RPMI8226 (cell line): ENCODE measurements at places on chromosomes 3 and 15.

- DNase-seq = no peak
These were observed 392.6 kb upstream of the THBS1 start for GRCh38 chr15:39188314-39188713.

GRCh38 chr15:62658498-62658897 lies 384.0 kb upstream of the TPM1 start:
- DNase-seq = no peak

DNA sequence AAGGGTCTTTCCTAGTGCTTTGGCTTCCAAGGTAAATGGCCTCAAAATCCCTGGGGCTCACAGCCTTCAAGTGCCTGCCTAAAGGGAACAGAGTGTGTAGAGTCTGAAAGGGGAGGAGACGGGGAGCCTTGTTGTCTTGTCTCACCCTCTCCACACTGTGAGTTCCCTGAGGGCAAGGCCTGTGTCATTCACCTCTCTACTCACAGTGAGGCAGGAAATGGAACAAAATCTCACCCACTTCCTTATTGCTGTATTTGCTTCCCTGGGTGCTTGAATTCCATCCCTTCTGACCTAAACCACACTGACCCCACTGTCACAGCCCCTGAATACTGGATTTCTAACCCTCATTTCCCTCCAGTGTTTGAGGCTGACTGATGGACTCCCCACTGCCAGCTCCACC lies 197.5 kb downstream of the EPHB1 start:
- no peak for DNase-seq

GRCh38 chr3:138747225-138747624 lies 87.5 kb downstream of the PIK3CB start:
- no peak for DNase-seq

GRCh38 chr3:196169836-196170240 lies 41.4 kb downstream of the ZDHHC19 start:
- DNase-seq = no peak

- no peak for DNase-seq
These were observed 18.8 kb upstream of the THRB start for GRCh38 chr3:24513463-24513862.

GRCh38 chr15:90765966-90766365 lies 48.8 kb downstream of the BLM start:
- DNase-seq = no peak

DNA sequence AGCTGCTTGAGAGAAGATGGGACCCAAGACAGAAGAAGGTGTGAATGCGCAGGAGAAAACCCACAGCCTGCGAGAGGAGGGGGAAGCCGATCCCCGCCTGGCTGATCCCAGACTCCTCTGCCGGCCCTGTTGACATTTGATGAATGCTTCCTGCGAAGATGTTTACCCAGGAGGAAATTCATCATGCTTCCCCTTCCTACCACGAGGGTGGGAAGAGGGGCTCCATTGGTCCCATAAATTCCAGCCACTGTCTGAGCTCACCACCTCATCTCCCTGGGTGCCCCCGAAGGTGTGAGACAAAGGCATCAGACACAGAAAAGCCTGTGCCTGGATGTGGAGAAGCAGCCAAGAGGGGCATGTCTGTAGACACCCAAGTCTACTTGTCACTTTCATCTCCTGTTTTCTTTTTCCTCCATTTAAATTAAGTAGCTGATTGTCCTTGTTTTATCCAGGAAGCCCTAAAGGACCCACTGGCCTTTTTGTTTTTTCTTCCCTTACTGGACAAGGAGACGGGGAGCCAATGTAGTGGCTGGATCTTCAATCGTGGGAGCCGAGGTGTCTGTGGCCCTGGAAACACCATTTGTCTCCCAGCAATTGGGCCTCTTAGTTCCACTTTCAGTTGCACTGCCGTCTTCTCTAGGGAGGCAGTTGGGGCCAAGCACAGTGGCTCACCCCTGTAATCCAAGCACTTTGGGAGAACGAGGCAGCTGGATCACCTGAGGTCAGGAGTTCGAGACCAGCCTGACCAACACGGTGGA lies 95.3 kb upstream of the HES1 start:
- DNase-seq = no peak

- DNase-seq = no peak
These were observed 74.8 kb upstream of the MAGI1 start for GRCh38 chr3:66113542-66113941.

DNA sequence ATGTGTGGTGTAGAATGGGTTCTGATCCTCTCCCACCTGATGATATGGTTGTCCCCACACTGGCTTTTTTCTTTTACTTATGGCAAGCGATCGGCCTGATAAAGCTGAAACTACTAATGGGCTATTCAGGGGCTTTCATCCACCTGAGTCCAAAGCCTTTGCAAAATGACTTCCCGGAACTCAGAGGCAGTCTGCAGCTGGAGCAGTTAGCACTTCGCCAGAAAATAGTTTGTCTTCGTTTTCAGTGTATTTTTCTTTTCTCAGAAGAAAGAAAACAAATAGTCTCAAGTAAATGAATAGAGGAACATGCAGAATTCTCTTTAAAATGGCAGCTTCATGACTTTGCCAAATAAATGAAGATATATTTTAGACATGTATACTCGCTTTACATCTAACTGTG lies 306.0 kb upstream of the ADAMTS9 start:
- no peak for DNase-seq

GRCh38 chr3:154098376-154098775 lies 22.8 kb upstream of the ARHGEF26 start:
- DNase-seq = no peak

DNA sequence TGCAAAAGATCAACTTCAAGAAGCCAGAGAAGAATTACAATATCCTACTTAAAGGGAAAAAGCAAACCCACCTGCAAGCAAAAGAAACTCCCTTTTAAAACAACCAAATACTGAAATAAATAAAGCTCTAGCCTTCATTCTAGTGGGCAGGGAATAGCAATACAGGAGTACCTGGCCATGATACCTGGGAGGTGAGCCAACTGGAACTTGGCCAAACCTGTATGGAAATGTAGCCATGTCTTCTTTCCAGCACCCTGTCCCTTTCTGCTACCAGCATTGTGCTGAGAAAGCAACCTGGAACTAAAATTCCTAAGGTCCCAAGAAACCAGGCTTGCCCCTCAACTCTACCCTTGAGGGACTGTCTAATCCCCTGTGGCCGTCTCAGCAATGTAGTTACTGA lies 530.0 kb downstream of the EPHB1 start:
- DNase-seq = peak; percentile 22

GRCh38 chr3:49244581-49245205 lies 32.3 kb downstream of the C3orf62 start:
- peak; percentile 52 for DNase-seq

- DNase-seq = no peak
These were observed 226.8 kb downstream of the NTRK3 start for GRCh38 chr15:88029696-88030095.

DNA sequence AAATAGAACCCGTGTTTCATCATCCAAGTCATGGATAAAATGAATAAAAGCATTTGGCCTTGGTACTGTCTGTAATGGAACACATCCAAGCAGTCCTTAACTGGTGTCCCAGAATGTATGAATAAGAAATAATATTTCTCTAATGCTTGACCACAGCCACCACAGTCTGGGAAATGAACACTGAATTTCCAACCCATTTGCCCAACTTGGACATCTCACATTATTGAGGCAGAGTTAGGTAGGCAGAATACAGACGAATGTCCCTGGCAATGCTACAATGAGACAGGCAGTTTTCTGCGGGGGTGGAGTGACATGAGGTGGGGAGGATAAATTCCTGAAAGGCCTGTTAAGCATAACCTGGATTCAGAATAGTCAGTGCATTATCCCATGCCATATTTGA lies 245.7 kb downstream of the ZIC1 start:
- no peak for DNase-seq

GRCh38 chr3:30004481-30004880 lies 601.9 kb upstream of the TGFBR2 start:
- DNase-seq = no peak

DNA sequence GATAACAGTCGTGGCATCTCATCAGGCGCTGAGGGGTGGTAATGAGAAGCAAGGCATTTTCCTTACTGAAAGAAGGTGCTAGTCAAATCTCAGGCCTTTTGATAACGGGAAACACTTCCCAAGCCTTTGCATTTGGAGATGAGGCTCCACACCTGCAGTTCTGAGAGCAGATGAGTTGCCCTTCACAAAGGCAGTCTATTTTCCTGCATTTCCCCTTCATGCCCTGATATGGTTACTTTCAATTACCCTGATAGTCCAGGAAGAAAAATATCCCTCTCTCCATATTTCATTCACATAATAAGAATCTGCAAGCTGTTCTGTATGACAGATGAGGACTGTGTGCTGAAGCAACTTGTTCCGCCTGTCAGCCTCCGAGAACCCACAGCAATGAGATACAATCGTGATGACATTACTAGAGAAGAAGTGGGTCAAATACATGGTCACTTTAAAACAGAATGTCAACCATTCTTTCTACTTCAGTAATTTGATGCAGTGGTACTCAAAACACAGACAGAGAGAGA lies 25.0 kb downstream of the FHIT start:
- no peak for DNase-seq
